Bone marrow (tissue), 2 donors: ENCODE measurements at places on chromosomes 5 and 9.

DNA sequence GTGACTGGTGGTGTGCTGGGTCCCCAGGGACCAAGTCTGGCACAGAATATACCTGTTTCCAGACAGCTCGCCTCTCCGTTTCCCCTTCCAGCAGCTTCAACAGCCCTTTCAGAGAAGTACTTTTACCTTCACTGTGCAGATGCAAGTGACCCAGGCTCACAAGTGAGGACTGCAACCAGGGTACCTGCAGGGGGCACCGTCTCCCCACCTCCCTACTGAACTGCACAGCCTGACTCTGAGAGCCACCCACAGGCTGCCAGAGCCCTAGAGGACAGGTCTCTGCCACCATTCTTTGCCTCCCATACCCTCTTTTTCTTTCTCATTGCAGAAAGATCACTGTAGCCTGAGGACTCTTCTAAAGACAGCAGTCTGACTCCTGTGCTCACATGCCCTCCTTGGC lies 15.4 kb downstream of the IL9 start:
- no peak for DNase-seq

DNA sequence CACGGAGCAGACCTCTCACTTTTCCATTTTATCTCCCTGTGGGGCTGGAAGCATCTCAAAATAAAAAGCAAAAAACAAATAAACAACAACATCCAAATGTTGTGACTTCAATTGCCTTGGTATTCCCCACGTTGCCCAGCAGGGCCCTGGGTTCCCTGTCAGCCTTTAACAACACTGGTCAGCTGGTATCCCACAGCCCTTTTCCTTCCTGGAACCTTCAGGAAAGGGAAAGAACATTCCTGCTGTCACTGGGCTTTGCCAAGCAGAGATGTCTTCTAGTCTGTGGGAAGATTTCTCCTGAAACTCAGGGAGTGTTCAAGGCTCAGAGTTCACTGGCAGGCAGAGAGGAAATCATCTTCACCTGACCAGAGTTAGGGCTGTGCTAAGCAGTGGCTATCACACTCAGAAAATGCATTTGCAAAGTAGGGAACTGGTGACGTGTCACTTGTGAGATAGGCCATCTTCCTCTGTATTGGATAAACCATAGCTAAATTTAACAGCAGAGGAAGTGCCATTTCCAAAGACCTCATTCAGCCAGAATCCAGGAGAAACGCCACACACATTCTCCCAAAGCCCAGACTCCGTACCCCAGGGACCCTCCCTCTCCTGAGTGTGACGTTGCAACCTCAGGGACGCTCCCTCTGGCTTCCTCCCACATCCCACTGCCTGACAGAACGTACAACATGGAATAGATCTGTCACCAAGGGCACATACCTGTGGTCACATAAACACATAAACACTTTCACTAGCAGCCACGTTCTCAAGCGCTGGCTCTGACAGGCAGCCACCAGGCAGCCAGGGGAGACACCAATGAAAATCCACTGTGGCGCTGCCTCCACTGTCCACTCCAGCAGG lies 274.0 kb upstream of the DAPK1 start:
- no peak for DNase-seq

DNA sequence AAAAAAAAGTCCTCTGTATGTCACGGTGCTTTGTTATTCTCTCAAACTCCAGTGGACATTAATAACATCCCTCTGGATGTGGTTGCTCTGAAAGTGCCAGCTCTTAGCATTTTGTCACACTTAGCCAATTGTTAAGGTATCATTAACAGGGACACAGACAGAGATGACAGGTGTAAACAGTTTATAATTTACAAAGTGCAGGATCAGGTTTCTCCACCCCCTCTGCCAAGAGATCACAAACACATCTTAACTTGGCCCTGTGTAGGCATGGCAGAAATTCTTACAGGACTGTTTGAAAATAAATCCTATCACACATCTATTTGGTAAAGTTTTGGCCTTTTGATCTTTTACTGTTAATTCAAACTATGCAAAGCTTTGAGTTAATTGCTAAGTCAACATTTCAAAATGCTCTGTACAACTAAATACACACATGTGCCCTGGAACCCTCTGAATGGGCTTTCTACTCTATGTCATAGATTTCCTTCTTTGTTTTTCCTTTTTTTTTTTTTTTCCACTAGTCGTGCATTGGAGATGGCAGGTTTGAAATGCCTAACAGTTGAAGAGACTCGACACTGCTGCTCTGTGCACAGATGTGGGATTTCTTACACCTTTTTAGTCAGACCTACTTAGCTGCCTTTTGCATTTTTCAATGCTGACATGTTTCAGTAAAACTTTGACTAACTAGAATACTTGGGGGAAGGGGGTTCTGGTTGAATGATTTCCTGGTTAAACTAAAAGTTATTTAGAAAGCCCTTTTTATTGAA lies 41.7 kb downstream of the SEMA6A start:
- DNase-seq: no peak

DNA sequence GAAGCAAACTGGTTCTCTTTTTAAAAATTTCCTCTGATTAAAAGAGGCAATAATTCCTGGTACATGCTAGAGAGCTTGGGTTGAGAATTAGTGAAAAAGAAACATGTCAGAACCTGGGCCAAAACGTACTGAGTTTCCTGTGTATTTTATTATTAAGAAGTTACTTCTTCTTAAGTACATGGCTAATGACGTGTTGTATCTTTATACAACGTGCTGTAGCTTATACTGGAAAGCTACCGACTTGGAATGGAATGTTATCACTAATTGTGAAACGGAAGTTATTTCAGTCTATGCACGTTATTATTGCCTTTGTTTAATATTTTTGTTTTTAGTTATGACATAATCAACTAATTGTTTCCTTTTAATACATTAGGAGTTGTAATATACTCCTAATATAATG lies 43.1 kb downstream of the ZNF366 start:
- DNase-seq: no peak

DNA sequence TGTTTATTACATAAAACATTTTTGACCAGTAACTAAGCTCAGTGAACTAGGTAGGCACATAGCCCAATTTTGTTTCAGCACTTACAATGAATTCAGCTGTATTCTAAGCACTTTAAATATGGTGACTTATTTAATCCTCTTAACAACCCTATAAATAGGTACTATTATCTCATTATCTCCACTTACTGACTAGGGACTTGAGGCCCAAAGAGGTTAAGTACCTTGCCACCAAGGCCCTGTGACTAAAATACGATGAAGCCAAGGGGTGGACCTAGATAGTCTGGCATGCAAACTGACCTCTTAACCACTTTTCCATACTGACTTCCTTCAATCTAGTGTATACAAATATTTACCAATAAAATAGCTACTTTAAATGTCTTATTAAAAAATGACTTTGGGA lies 266.4 kb downstream of the ZNF608 start:
- no peak for DNase-seq

GRCh38 chr9:82254646-82255367 lies 266.2 kb downstream of the SPATA31D1 start:
- DNase-seq: no peak

DNA sequence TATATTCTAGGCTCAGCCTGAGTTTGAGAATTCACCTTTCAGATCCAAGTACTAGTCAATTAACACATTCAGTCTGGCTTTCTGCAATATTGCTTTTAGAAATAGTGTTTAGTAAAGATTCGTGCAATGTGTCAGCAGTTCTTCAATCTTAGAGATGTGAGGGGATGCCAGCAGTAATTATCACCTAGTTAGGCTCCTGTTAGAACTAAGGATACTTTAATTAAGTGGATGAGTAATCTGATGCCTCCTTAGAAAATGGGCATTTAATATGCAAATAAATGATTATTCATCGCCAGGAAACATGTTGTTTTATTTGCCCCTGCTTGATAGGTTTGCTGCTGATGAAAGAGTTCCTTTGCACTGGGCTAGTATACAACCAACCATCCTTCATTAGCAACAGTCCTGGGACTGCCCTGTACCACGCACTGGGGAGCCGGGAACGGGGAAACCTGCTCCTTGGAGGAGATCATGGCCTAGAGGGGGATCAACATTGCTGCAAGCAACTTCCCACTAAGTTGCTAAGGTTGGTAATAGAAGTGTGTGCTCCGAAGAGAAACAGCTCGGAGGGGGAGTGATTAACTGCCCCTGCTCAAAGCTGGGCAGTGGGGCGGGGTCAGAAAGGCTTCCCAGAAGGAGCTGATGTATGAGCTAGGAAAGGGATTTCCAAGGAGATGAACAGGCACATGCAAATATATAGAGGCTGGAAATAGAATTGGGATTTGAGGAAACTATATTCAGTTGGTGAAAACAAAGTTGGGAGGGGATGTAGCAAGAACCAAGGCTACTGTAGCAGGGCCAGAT lies 231.8 kb downstream of the DRD1 start:
- DNase-seq: no peak

DNA sequence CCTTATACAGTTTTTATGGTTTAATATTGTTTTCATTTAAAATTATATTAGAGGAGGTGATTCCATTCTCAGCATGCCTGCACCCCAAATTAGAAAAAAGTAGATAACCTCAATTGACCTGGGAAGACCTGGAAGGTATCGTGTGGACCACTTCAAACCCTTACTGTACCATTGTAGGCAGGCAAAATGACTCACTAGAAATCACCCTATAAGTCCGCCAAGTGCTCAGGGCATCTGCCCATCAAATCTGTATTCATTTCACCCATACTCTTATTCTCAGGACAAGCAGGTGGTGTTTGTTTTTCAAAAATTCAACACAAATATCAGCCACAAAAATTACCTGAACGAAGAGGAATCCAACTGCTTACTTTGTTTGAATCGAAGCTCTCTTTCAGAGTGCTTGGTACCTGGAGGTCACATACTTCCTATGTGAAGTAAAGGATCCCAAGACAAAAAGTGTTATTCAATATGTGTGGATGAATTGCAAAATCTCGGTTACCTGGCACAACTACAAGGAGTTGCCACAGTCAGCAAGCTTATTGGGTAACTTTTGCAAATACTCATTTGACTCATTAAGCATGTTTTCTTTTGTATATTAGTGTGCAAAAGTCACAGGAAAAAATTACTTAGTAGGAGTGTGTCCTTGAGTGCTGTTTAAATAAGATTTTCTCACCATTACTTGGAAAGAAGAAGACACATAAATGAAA lies 216.2 kb downstream of the ENC1 start:
- DNase-seq: no peak

DNA sequence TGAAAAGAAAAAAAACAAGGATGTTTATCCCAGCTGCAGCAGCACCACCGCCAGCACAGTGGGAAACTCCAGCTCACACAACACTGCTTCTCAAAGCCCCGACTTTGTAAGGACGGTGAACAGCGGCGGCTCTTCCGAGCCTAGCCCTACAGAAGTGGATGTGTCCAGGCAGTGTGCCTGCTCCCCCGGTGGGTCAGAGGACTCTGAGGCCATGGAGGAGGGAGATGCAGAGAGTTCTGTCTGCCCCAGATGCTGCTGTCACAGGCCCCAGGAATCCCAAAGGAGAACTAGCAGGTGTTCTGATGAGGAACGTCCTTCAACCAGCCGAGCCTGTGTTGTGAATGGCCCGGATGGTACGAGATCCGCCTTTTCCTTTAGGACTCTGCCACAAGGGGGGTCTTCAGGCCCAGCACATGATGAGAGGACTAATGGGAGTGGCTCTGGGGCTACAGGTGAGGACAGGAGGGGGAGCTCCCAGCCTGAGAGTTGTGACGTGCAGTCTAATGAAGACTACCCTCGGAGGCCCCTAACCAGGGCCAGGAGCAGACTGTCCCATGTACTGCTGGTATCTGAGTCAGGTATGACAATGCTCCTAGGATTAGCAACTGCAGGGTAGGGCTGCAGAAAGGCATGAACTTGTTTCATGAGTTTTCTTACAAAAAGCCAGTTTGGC lies 43.7 kb downstream of the FBXO38 start:
- no peak for DNase-seq

GRCh38 chr5:136420168-136420898 lies 55.0 kb upstream of the TRPC7 start:
- DNase-seq: no peak
